ENCODE measurements at places on chromosomes 1 and 21.

GRCh38 chr1:165525708-165526107 lies 18.1 kb upstream of the LRRC52 start:
- no peak for DNase-seq

- DNase-seq, result no peak
These were observed 9.2 kb downstream of the SRSF4 start for GRCh38 chr1:29172415-29172939.

GRCh38 chr1:65658122-65658521 lies 134.6 kb upstream of the PDE4B start:
- peak; percentile 6 for DNase-seq

DNA sequence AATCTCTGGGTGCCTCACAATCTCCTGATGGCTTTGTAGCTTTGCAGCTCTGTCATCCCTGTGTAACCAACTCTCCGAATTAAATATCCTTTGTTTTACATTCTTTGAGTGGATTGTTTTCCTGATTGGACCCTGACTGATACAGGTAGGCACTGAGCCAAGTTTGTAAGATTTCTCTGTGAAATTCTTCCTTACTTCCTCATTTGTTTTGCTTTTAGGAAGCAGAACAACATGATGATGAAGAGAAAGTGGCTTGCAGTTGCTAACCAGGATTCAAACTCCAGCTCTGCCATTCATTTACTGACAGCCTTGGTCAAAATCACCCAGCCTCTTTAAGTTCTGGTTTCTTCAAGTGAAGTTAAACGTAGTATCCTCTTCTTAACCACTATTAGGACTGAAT lies 452.3 kb downstream of the OMA1 start:
- DNase-seq, result peak; percentile 31

DNA sequence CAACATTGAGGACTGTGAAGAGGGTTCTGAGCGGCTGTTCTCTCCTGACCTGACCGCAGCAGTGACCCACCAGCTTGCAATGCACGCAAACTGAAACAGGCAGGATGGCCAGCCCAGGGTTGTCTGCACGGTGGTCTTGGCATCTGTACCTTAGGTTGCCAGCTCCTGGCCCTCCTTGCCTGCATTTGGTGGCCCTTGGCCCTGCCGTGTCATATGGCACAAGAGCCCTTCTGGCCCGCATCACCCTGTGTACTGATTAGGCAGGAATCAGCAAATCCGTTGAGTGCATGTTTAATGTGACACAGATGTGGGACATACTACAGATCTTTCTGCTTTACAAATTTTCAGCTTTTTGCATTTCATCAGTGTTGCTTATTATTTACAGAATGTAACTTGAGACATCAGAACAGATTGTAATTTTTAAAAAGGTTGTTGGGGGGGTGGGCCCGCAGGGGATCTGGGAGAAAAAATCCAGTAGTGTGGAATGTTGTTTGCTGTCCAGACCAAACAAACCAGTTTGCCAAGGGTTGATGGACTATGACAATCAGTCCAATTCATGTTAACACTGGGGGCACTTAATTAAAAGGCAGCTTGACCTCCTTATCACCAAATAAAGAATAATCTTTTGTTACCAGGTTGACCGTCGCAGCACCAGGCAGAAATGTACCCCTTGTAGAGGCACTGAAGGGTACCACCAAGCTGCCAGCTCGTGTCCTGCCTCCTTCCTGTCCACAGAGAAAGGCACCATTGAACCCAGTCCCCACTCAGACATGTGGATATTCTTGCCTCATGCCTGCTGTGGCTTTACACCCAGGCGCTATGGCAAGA lies 132.6 kb downstream of the DHRS3 start:
- no peak for DNase-seq

- peak; percentile 65 for DNase-seq
These were observed 20.7 kb downstream of the MIS18A start for GRCh38 chr21:32257962-32258785.

- peak; percentile 82 for DNase-seq
These were observed 28.7 kb downstream of the RSPH1 start for GRCh38 chr21:42467140-42467983.

DNA sequence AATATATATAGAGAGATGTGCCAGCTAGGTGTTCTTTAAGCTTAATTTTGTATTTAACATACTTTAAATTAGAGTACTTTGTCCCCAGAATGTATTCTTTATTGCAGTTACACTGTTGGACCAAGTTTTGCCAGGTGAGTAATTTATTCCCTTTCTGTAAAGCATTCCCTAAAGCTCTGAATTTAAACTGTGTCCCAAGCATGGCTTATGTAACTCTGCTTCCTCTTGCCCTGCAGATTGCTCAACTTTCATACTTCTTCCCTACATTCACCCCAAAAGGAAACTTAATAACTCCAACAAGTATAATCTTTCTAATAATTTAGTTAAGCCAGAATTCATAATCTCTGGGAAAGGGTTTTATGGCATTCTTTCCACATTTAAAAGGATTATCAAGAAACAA lies 5.6 kb downstream of the LYPLAL1 start:
- DNase-seq, result peak; percentile 66

GRCh38 chr1:168161459-168161858 lies 17.3 kb upstream of the TIPRL start:
- no peak for DNase-seq

GRCh38 chr1:232978091-232978634 lies 27.8 kb downstream of the NTPCR start:
- peak; percentile 18 for DNase-seq
